ENCODE measurements at places on chromosomes 1 and 21.

DNA sequence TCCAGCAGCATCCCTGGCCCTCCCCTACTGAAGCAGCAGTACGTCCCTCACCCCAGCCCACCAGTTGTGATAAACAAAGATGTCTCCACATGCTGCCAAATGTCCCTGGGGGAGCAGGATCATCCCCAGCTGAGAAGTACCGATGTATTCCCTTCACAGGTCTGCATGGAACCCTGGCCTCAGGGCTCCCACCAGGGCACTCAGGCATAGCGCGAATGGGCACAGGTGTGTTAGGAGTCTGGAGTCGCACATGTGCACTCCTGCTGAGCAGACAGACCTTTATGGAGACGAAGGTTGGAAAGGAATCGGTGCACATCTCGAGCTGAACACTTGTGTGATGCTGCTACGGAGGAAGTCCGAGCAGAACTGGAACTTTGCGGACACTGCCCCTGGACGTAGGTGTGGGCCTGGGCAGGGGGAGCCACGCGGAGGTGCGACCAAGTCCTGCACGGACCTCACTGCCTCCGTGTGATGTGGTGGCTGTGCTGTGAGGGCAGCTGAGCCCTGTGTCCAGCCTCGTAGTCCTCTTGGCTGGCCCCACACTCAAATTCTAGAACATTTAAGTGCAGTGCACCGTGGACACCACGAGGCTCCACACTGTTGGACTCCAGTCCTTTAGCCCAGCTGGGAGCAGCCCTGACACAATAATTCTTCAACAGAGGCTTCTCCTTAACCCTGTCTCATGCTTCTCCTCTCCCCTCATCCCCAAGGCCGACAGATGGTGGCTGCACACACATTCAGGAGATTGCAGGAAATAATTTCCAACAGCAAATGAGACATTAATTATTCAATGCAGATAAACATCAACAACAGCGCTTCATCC lies 43.4 kb downstream of the RSPH1 start:
- no peak for DNase-seq

GRCh38 chr1:33392639-33393038 lies 38.3 kb downstream of the PHC2 start:
- DNase-seq, result no peak

GRCh38 chr1:191912517-191912916 lies 245.7 kb upstream of the RGS18 start:
- no peak for DNase-seq

GRCh38 chr1:169240449-169241232 lies 127.0 kb downstream of the NME7 start:
- peak; percentile 17 for DNase-seq

GRCh38 chr1:16900751-16901150 lies 5.0 kb downstream of the RNU1-2 start:
- DNase-seq, result no peak

GRCh38 chr1:93459126-93459525 lies 11.2 kb downstream of the FNBP1L start:
- no peak for DNase-seq

DNA sequence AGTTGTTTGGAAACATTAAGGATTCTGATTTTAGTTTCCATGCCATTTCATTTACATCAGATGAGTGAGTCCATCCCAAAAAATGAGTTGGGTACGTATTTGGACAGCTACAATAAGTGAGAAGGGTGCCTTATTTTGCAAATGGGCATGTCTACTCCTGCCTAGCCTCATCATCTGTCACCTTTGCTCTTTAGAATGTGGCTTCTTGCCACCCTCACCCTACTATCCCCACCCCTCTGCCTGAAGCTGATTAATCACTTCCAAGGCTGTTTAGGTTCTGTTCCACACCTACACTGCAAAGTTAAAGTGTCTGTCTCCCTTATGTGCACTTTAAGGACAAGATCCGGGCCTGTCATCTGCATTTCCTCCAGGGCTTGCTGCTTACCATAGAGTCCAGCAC lies 61.2 kb downstream of the ST6GALNAC5 start:
- no peak for DNase-seq

GRCh38 chr1:173249349-173249748 lies 42.2 kb upstream of the TNFSF4 start:
- no peak for DNase-seq

- no peak for DNase-seq
These were observed 349.6 kb downstream of the SMYD3 start for GRCh38 chr1:246157516-246157915.

- DNase-seq, result no peak
These were observed 227.5 kb upstream of the LYPLAL1 start for GRCh38 chr1:218946147-218946546.

GRCh38 chr1:64036549-64036948 lies 166.9 kb upstream of the UBE2U start:
- no peak for DNase-seq

DNA sequence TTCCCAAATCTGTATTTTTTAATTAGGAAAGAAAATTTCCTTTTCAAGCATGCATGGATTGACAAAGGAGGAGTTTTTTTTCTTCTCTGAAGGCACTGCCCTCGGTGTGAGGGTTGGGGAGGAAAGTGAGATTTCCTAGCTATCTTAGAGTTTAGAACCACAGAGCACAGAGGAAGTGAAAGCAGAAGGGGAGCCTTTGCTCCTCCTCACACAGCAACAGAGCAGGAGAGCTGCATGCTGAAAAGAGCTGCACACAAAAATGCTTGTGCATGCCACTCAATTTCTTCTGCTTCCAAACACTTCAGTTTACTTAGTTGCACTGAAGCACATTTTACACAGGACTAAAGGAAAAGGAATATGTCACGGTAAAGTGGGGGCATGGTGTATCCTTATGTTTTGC lies 308.1 kb downstream of the GPATCH2 start:
- no peak for DNase-seq

DNA sequence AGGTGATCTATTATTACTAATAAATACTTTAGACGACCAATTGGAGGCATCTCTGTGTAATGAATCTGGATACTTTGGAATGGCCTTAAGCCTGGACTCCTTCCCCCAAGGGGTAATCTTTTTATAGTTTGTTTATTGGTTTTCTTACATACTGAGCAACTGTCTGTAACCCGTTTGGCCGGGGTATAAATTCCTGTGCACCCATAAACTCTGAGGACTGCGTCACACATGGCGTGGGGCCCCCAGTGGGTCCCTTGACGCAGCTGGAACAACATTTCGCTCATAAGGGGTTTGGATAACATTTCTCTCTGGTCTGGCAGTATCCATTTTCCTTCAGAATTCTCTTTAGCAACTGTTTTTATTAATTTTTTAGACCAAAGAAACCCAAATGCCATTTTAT lies 26.5 kb downstream of the SCCPDH start:
- DNase-seq, result no peak

GRCh38 chr1:20552728-20553445 lies 514 bp downstream of the FAM43B start:
- DNase-seq, result no peak

GRCh38 chr1:86201311-86201710 lies 44.7 kb upstream of the COL24A1 start:
- no peak for DNase-seq

- DNase-seq, result no peak
These were observed 8.9 kb downstream of the SKI start for GRCh38 chr1:2236695-2237677.

GRCh38 chr1:115677182-115677555 lies 35.4 kb downstream of the VANGL1 start:
- DNase-seq, result no peak

GRCh38 chr1:192575499-192576189 lies at the start of gene RGS1:
TSS of gene RGS1 (plus strand) at chr1:192575773. CDS start at chr1:192575793, 20 bp downstream.
- no peak for DNase-seq

DNA sequence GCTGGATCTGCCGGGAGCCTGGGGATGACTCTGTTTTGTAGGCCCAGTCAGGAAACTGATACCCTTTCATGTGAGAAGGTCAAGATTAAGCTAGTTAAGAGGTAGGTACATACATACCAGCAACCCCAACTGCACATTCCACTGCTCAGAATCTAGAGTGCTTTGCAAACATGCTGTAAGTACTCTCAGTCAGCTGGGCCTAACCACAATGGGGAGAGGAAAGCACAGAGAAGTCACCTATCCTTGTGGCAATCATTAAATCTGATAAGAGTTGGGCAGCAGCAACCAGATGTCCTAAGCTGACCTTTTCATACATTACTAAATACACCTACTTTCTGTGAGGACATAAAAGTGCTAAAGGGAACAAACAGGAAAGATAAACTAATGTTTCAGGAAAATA lies 2.5 kb downstream of the ETV3 start:
- no peak for DNase-seq

- no peak for DNase-seq
These were observed 5.2 kb downstream of the ITPKB start for GRCh38 chr1:226733876-226734275.

GRCh38 chr21:34189506-34189905 lies 116.1 kb downstream of the MRPS6 start:
- DNase-seq, result no peak
